ENCODE measurements at places on chromosomes 1 and 21.

- H3K4me3 ChIP-seq: no peak overlapping the region
- no peak overlapping the region for H3K27ac ChIP-seq
- no peak for DNase-seq
- H3K36me3 ChIP-seq: peaks cover 15% of the 10 kb centered on the region
These were observed 76.9 kb upstream of the NEK2 start for GRCh38 chr1:211752317-211752716.

DNA sequence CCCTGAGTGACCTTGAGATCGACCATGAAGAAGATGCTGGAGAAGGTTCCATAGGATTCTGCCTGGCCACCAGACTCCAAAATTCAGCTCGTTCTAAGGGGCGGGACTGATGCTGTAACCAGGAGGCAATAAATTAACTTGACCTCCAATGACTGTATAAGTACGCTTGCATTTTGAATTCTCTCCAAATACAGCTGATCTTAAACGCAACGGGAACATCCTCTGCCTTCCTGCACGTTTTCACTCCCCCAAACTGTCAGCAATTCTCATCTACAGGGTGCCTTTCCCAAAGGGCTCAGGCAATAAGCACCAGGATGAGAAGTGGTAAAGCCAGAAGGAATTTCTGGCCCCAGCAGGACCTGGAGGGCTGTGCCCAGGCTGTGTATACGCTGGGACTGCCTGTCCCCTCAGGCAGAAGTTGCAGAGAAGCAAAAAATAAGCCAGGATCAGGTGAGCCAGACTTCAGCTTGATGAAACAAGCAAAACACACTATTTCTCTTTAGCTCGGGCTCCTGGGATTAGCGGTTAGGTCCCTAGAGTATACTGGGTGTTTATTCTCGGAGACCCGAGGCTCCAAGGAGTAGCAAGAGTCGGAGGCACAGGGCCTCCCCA is 124.8 kb downstream of the LRIG2 start:
- no peak overlapping the region for H3K27ac ChIP-seq
- no peaks in the 10 kb centered on the region for H3K4me1 ChIP-seq
- H3K27me3 ChIP-seq: no peaks in the 10 kb centered on the region
- no peak overlapping the region for H3K4me3 ChIP-seq
- H3K36me3 ChIP-seq: no peaks in the 10 kb centered on the region

- H3K27ac ChIP-seq: no peak overlapping the region
- H3K4me1 ChIP-seq: peaks cover 10% of the 10 kb centered on the region
- H3K27me3 ChIP-seq: no peaks in the 10 kb centered on the region
- no peak overlapping the region for H3K4me3 ChIP-seq
These were observed 25.1 kb downstream of the ATP8B2 start for GRCh38 chr1:154350383-154350782.

- DNase-seq: no peak
- H3K4me3 ChIP-seq: no peak overlapping the region
- no peaks in the 10 kb centered on the region for H3K27me3 ChIP-seq
- no peaks in the 10 kb centered on the region for H3K36me3 ChIP-seq
These were observed 9.2 kb upstream of the ERG start for GRCh38 chr21:38507374-38507942.

- no peak for DNase-seq
- H3K27me3 ChIP-seq: no peaks in the 10 kb centered on the region
- no peaks in the 10 kb centered on the region for H3K36me3 ChIP-seq
- peaks cover 6% of the 10 kb centered on the region for H3K4me1 ChIP-seq
- H3K4me3 ChIP-seq: no peak overlapping the region
- no peak overlapping the region for H3K27ac ChIP-seq
These were observed 33.9 kb upstream of the A3GALT2 start for GRCh38 chr1:33354707-33355316.

GRCh38 chr1:21766210-21766609 is 16.7 kb downstream of the USP48 start:
- no peak for DNase-seq
- H3K27me3 ChIP-seq: no peaks in the 10 kb centered on the region
- H3K27ac ChIP-seq: peak overlapping the region; percentile 47
- peaks cover 1% of the 10 kb centered on the region for H3K36me3 ChIP-seq

- H3K4me1 ChIP-seq: no peaks in the 10 kb centered on the region
- no peak overlapping the region for H3K4me3 ChIP-seq
- DNase-seq: no peak
- H3K27ac ChIP-seq: no peak overlapping the region
- H3K36me3 ChIP-seq: no peaks in the 10 kb centered on the region
These were observed 17.8 kb downstream of the TFF3 start for GRCh38 chr21:42297377-42297776.

- no peak for DNase-seq
- H3K4me3 ChIP-seq: no peak overlapping the region
- no peaks in the 10 kb centered on the region for H3K27me3 ChIP-seq
- H3K27ac ChIP-seq: no peak overlapping the region
- H3K4me1 ChIP-seq: peaks cover 16% of the 10 kb centered on the region
- H3K36me3 ChIP-seq: no peaks in the 10 kb centered on the region
These were observed 241.6 kb upstream of the C1orf105 start for GRCh38 chr1:172178886-172179285.

DNA sequence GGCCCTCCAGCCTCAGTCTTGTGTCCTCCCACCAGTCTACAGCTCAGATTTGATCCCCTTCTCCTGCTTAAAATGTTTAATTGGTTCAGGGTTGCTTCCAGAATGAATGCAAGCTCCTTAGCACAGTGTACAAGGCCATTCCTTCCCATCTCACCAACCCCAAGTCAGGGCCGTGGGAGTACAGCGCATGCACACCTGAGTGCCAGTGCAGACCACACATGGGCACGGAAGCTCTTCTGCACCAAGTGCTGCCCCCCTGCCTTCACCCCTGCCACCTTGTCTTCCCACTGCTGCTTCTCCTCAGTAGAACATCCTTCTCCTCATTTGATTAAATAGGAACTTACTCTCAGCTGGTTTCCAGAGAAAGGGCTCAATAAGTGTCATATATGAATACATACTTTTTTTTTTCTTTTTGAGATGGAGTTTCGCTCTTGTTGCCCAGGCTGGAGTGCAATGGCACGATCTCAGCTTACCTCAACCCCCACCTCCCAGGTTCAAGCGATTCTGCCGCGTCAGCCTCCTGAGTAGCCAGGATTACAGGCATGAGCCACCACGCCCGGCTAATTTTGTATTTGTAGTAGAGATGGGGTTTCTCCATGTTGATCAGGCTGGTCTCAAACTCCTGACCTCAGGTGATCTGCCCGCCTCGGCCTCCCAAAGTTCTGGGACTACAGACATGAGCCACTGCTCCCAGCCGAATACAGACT is 9.3 kb downstream of the PMF1 start:
- no peak overlapping the region for H3K4me3 ChIP-seq
- peaks cover 6% of the 10 kb centered on the region for H3K36me3 ChIP-seq
- peaks cover 31% of the 10 kb centered on the region for H3K4me1 ChIP-seq

- DNase-seq: no peak
- no peaks in the 10 kb centered on the region for H3K36me3 ChIP-seq
- no peaks in the 10 kb centered on the region for H3K4me1 ChIP-seq
- H3K4me3 ChIP-seq: no peak overlapping the region
- no peaks in the 10 kb centered on the region for H3K27me3 ChIP-seq
- no peak overlapping the region for H3K27ac ChIP-seq
These were observed 138.9 kb downstream of the NR5A2 start for GRCh38 chr1:200166411-200166810.

DNA sequence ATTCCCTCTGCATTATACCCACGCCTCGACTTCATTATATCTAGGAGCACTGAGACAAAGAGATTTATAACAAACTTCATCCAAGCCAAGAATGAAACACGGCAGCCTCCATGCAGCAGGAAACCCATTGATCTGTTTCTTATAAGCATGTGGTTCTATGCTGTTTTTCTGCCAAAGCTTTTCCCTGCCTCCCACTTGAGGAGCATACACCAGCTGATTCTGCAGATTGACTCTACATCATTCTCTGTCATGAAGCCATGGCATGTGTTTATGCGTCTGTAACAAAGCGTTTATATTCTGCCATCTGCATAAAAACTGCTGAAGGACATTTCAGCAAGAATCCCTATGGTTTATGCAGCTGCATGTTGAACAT is 102.0 kb downstream of the CYYR1 start:
- no peaks in the 10 kb centered on the region for H3K36me3 ChIP-seq
- no peak overlapping the region for H3K27ac ChIP-seq
- no peaks in the 10 kb centered on the region for H3K27me3 ChIP-seq
- no peak for DNase-seq
- no peaks in the 10 kb centered on the region for H3K4me1 ChIP-seq

DNA sequence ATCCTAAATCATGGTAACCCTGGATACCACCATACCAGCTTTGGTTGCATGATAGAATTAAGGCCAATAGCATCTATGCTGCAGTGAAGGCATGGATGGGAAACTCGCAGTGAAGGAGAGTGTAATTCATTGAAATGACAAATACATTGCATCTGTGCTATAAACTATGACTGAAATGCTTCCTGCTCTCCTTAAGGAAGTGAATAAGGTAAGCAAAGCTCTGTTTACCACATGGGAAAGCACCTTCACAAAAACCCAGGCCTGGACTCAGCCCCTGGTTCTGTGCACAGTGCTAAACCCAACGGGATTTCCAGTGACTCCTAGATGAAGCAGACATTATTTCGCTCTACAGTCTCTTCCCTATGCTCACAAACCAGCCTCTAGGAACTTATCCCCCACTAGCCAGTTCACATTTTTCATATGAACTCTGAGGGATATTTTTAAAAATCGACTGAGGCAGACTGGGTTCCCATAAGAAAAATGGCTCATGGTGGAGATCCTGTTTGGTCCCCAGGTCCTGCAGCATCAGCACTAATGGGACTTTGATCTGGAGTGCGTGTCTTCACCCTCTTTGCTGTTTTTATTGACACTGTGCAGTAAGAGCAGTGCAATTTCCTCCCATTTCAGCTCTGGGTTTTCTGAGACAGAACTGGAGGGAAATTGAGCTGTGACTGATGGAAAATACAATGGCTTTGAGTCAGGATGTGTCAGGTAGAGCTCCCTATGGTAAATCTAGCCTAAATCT is 362.7 kb downstream of the SIPA1L2 start:
- no peak for DNase-seq
- no peak overlapping the region for H3K27ac ChIP-seq
- H3K4me1 ChIP-seq: no peaks in the 10 kb centered on the region
- H3K36me3 ChIP-seq: no peaks in the 10 kb centered on the region

- H3K27ac ChIP-seq: no peak overlapping the region
- H3K4me3 ChIP-seq: no peak overlapping the region
- no peaks in the 10 kb centered on the region for H3K4me1 ChIP-seq
- no peak for DNase-seq
These were observed 4.2 kb upstream of the GNL2 start for GRCh38 chr1:37599940-37600339.

- H3K36me3 ChIP-seq: no peaks in the 10 kb centered on the region
- H3K27me3 ChIP-seq: peaks cover 5% of the 10 kb centered on the region
- DNase-seq: no peak
- no peak overlapping the region for H3K4me3 ChIP-seq
These were observed 119.6 kb downstream of the TMEM53 start for GRCh38 chr1:44554706-44555105.

DNA sequence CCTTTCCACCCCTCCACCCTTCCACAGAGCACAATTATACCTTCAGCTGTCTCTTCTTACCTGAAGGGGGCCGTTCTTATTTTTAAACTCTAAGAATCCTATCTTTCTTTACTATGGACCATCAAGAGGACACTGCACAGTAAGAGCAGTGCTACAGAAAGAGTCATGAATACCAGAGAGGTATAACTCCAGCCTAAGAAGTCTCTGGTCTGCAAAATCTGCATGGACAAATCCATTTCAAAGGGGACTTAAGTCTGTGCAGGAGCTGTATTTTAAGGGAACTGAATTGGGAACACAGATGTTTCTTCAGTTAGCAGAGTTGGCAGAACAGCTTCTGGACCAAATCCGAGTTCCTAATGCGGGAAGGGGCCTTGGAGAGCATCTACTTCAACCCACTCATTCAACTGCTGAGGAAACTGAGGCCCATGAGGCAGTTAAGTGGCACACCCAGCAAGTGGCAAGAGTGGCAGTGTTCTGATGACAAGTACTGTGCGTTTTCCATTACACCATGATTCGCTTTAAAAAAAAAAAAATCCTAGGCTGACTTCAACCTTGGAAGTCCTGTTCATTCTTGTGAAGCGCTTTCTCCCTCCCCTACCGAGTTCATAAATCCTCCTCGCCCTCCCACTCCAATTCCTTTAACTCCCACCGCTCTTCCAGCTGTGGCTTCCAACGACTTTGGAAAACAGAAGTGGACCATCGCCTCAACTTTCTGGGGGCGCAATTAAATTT is 1.8 kb downstream of the PLPP3 start:
- H3K36me3 ChIP-seq: no peaks in the 10 kb centered on the region
- H3K27ac ChIP-seq: no peak overlapping the region
- no peaks in the 10 kb centered on the region for H3K27me3 ChIP-seq

DNA sequence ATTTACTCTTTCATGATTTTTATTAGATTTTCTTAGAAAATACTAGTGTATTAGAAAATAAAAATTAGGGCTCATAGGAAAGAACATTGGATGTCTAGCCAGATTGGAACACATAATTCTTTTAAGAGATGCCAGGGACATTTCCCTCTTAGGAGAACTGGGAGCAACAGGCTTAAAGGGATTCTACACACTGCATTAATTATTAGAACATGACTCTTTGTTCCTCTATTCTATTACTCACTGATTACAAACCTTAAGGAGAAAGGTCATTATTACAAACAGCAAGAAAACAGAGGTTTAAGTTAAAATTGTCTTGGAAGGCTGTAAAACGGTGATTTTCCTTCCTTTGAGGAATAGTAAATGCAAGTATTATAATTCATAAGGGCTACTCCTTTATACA is 32.9 kb upstream of the VAV3 start:
- DNase-seq: no peak
- H3K4me1 ChIP-seq: no peaks in the 10 kb centered on the region
- no peak overlapping the region for H3K4me3 ChIP-seq
- H3K36me3 ChIP-seq: no peaks in the 10 kb centered on the region

- H3K27me3 ChIP-seq: no peaks in the 10 kb centered on the region
- H3K4me3 ChIP-seq: no peak overlapping the region
- H3K36me3 ChIP-seq: no peaks in the 10 kb centered on the region
- H3K27ac ChIP-seq: no peak overlapping the region
These were observed 284.4 kb upstream of the DUSP10 start for GRCh38 chr1:222026280-222026679.

- H3K27me3 ChIP-seq: no peaks in the 10 kb centered on the region
- no peaks in the 10 kb centered on the region for H3K4me1 ChIP-seq
- DNase-seq: no peak
- H3K27ac ChIP-seq: no peak overlapping the region
These were observed 63.7 kb downstream of the MAP10 start for GRCh38 chr1:232868793-232869491.

- no peak for DNase-seq
- no peaks in the 10 kb centered on the region for H3K27me3 ChIP-seq
- H3K4me1 ChIP-seq: no peaks in the 10 kb centered on the region
- no peaks in the 10 kb centered on the region for H3K36me3 ChIP-seq
These were observed 197.6 kb upstream of the ADAMTS5 start for GRCh38 chr21:27164208-27165177.

GRCh38 chr1:193674292-193674944 is 488.0 kb upstream of the B3GALT2 start:
- H3K36me3 ChIP-seq: no peaks in the 10 kb centered on the region
- no peak overlapping the region for H3K4me3 ChIP-seq
- DNase-seq: no peak
- no peak overlapping the region for H3K27ac ChIP-seq
- H3K27me3 ChIP-seq: no peaks in the 10 kb centered on the region
- no peaks in the 10 kb centered on the region for H3K4me1 ChIP-seq

GRCh38 chr1:182309631-182310351 is 81.8 kb downstream of the GLUL start:
- no peak overlapping the region for H3K27ac ChIP-seq
